IPS DF 6.9 (cell line): ENCODE measurements at places on chromosomes 6 and 20.

DNA sequence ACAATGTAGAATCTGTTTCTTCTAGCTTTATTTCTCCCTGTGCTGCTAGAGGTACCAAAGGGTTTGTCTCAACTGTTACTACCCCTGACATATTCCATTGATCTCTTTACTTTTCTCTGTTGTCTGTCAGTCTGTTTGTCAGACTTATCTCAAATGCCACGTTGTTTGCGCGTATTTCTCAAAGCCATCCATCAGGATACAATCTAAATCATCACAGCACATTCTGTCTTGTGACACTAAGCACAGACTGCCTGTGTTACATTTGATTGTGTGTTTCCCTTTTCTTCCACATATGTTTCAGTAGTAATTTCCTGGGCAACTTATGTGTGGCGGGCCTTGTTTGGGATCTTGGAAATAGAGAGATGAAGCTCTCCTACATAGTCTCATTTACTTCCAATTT, 30.2 kb upstream of the SERINC3 start:
- DNase-seq: no peak

DNA sequence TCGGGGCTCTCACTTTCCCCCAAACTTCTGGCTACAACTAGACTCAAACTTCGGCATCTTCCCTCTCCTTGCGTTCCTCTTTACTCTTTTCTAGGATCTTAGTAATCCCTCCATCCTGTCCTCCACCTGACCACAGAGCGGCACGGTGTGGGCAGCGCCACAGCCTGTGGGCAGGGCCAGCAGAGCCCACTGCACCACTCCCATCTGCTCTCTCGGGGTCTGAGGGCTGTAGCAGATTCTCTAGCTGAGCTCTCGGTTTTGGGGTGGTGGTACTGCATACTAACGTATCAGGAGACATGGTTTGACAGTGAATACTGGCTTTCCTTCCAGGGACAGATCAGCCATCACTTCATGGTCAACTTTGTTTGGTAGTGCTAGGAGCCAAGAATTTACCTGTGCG, 57.4 kb downstream of the EZR start:
- DNase-seq: no peak

DNA sequence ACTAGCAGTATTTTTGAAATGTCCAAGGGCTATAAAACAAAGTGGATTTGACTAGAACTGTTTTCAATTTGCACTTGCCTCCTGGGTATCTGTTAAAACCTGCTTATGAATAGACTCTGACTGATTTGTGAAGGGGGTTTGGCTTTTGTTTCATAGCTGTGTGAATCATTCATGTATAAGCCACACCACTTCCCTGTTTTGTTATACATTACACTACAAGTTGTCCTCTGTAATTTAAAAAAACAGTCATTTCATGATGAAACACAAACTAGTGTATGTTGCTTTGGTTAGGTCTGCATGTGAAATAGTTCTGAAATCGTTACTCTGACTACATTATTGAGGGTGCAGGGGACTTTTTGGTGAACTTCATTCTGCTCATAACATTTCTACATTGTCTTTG, 121.7 kb downstream of the NKAIN2 start:
- no peak for DNase-seq

DNA sequence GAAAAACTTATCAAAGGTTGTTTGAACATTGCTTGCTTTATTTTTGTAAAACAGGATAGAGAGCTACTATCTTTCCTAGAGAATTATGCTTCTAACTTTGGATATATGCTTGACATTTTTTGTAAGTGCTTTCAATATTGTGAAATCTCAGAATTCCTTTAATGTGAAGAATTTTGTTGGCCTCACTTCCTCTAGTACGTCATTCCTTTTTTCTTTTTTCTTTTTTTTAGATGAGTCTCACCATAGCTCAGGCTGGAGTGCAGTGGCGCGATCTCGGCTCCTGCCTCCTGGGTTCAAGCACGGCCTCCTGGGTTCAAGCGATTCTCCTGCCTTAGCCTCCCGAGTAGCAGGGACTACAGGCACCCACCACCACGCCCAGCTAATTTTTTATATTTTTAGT, 668.1 kb downstream of the RFPL4B start:
- no peak for DNase-seq

- DNase-seq: no peak
Observed at GRCh38 chr20:54056762-54057639, 13.4 kb downstream of the BCAS1 start.

GRCh38 chr6:32668226-32668747, 1.8 kb upstream of the HLA-DQB1 start:
- no peak for DNase-seq

- no peak for DNase-seq
Observed at GRCh38 chr6:133787122-133787521, 101.8 kb upstream of the TCF21 start.

GRCh38 chr6:131791476-131791875, 16.3 kb upstream of the ENPP1 start:
- no peak for DNase-seq

GRCh38 chr6:37705239-37706051, 7.8 kb upstream of the MDGA1 start:
- no peak for DNase-seq

- no peak for DNase-seq
Observed at GRCh38 chr6:3339811-3340210, 81.1 kb downstream of the PSMG4 start.

- DNase-seq: no peak
Observed at GRCh38 chr20:20174089-20174835, 121.9 kb downstream of the CFAP61 start.

GRCh38 chr20:55213653-55214052, 738.3 kb downstream of the DOK5 start:
- DNase-seq: no peak

DNA sequence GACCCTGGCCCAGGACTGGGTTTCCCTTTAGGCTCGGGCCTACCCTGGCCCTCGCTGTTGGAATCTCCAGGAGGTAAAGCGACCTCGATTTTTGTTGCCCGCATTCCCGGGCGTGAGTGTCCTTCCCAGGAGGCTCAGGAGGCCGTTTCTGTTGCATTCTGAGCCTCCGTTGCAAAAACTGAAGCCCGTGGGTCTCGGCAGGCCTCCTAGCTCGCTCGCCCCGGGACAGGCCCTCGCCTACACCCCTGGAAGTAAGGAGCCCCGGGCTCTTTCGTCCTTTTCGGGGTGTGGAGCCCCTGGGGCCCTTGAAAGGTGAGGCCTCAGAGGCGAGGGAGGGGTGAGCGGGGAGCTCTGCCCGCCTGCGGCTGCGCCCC, 2.3 kb downstream of the NR2E1 start:
- DNase-seq: no peak

DNA sequence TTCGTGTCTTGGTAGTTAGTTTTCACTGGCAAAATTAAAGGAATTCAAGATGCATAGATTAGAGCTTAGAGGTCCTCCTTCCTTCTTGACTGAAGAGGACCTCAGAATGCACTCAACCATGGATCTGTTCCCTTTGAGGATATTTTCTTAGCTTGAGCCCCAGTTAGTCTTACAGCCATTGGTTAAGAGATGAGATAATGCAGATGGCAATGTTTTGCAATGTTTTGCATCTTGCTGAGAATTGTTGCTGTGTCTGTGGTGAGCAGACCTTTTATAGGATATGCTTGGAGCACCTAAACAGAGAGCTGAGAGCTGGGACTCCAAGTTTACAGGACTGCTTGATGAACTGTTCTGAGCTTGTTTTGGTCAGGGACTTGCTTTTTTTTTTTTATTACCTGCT, 107.5 kb downstream of the TMEM170B start:
- DNase-seq: no peak

DNA sequence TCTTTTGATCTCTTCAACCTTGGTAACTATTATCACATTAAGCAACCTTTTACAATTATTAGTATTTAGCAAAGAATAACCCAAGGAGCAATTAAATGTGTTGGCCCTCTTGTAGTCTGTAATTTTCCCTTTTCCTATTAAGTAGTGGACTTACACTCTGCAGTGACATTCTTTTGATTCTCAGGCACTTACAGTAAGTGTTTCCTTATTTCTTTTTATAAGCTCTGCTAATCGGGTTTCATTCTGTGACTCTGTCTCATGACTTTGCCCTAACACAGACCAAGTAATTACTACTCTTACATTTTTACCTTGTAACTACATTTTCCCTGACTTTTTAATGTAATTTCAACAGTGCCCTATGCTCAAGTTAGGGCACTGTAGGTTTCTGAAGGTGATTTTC, 104.0 kb upstream of the EPHA7 start:
- DNase-seq: no peak

DNA sequence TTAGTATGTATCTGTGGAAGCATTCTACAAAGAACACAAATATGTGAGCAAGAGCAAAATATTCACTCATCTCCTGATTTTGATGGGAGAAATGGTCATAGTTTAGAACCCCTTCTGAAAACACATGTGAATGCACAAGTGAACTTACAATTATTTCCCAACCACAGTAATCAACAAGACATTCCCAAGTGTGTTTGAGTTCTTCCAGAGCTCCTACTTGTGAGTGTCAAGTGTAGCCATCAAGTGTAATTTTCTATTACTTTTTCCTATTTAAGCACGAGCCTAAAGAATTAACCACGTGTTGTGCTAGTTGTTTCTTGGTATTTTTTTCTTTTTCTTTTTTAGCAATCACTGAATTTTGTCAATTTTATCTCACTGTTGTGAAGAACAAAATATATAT, 402.3 kb downstream of the NKAIN2 start:
- no peak for DNase-seq

DNA sequence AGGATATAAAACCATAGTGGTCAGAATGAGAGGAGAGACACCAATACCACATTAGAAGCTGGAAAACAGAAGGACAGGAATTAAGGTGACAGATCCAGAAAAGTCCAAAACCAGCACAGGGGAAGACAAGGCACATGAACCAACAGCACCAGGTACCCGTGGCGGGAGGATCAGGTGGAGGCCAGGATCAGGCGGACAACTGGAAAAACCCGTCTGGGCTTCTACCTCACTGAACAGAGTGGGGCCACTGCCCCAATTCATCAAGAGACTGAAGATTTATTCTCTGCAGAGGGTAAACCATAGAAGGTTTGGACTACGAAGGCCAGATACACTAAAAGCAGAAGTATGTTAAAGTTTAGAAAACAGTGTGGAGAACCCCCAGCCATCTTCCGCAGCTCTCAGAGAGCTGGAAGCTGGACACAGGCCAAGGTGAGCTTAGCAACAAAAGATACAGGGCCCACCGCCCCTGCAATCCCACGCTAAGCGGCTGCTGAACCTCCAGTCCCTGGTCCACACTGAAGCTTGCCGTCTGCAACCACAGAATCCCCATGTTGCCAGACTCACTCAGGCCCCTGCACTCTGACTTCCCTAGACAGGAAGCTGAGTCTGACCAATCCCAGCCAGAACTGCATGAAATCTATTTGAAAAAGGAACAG, 29.9 kb downstream of the ABHD12 start:
- DNase-seq: no peak

DNA sequence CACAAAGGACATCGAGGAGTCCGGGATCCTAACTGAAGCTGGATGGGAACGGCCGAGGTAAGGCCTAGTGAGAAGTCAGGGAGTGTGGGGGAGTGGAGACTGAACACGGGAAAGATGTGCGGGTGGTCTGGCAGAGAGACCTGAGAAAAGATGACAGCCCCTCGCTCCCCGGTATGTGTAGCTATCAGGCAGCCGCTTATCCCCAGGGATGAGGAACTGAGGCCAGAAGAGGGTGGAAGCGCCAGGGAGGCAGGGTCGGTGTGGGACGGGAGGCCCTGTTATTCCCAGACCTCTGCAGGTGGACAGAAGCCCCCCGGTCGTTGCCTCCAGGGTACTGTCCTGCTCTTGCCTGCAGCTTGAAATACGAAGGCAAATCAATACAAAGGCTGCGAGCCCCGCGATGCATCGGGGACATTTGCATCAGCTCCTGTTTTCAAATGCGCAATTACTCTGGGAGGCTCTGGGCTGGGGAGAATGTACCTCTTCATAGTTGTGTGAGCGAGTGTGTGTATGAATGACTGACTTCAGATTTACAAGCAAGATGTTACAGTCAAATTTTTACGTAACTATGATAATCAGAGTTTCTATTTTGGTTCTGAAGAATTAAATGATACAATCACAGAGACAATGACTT, 221.3 kb downstream of the QKI start:
- DNase-seq: no peak

DNA sequence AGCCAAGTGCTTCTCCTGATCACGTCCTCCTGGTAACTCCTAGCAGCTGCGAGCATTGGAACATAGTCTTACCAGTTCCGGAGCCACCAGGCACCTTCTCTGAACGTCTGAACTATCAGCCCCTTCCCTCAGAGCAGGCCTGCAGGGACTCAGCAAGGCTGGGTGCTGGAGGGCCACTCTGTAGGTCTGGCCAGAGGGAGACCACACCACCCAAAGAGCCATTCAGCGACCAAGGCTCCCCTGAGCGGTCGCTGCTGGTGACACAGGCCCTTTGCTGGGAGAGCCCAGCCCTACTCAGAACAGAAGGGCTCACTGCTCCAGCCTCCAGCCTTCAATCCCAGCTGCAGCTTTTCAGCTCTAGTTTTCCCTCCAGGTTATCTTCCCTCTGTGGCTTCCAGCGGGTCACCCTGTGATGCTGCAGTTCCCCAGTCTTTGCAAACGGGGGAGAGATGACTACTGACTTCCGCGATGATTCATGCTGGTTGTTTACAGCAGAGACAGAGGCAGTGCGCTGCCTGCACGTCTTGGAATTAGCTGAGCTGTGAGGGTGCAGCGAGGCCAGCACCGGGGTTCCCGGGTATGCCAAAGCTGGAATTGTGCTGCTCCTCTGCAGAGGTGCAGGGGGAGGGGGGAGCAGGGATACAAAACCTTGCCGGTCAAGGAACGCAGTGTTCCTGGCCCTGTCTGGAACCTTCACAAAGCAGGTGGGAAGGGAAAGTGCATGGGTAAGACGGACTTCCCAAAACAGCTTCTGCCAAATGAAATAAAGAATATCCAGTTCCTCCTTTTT, 161.4 kb downstream of the LY86 start:
- DNase-seq: no peak

- DNase-seq: no peak
Observed at GRCh38 chr6:119105282-119105681, 26.8 kb upstream of the FAM184A start.

- DNase-seq: no peak
Observed at GRCh38 chr6:18389479-18389878, 2.3 kb downstream of the RNF144B start.

GRCh38 chr6:77587963-77588362, 64.9 kb upstream of the MEI4 start:
- DNase-seq: no peak

DNA sequence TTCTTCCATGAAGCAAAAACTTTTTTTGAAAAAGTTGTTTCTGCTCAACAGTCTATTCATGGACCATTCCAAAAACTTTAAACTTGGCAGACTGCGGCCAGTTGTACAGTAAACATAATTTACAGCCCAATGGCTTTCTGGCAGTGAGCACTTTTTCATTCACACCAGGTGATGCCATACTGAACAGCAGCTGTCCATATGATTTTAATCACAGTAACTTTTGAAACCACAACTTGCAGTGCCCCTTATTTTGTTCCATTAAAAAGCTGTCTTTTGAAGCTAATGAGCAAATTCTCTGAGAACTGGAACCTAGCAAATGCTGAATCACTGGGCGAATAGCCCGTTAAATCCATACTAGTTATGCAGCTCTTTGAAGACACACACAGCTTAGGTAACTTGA, 576.6 kb downstream of the PTPRT start:
- DNase-seq: no peak
